ENCODE measurements at places on chromosomes 5 and 9.

DNA sequence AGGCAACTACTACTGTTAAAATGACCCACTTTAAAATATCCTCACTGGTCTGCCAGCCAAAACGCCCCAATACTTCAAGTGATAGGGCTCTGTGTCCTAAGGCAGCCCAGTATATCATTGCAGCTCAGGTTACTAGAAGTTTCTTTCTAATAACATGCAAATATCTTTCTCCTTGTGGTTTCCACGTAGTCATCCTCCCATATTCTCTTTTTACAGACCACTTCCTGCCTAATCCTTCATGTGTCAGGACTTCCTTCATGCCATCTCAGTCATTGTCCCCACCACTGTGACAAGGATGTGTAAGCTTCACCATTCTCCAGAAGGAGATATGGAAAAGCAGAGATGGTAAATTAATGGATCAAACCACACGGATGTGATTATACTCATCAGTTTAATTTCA, 813.7 kb downstream of the MAT2B start:
- no peak for DNase-seq

DNA sequence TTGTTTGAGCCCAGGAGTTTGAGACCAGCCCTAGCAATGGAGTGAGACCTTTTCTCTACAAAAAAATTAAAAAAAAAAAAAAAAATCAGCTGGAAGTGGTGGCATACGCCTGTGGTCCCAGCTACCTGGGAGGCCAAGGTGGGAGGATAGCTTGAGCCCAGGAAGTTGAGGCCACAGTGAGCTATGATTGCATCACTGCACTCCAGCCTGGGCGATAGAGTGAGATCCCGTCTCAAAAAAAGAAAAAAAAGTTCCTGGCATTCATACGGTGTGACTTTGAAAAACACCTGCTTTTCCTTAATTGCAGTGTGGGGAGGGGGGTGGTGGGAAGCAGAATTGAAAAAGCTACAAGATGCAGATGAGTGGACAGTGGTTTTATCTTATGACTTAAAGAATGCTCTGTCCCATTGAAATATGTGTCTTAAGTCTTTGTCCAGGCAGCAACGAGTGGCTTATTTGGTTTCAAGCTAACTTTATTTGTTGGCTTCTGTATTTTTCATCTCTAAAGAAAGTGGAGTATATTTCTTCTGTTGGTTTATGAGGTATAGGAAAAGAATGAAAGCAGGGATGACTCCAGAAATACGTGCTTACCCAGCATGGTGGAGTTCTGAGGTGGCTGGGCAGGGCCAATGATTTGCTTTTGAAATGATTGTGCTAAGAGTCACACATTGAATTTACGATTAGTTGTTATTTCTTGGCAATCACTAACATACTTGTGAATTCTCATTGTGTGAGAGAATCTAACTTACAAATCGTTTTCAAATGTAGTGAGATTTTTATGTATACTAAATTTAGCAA, 27.8 kb downstream of the ROPN1L start:
- DNase-seq, result no peak

DNA sequence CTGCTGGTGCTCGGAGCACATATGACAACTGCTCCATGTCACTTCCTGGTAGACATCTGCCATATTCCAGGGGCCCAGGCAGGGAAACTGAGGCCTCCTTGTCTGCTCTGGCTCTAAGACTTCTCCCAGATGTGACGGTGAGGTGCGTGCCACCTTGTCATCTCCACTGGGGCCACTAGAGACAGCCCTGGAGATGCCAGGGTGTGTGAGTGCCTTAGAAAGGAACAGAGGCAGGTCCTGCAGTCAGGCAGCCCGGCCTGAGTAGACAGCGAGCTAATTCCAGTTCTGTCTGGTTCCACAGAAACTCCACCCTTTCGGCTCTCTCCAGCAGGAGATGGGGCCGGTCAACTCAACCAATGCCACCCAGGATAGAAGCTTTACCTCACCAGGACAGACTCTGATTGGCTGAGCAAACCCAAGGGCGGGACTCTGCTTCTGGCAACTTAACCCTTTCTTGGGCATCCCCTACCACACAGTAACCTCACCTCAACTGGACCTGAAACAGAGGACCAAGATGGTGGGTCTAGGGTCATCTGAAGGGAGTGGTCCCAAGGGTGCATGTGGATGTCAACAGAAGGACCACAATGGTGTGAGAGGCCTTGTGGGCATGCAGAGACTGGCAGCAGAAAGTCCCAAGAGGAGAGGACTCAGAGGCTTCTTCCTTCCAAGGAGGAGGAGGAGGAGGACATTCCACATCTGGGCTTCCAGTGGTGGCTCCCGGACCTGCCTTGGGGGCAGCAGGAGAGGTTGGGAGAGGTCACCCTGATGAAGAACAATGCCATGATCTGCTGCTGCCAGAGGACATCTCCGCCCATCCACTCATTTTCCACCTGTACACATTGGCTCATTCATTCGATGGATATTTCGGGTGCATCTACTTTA, 77.7 kb downstream of the RGS3 start:
- no peak for DNase-seq

DNA sequence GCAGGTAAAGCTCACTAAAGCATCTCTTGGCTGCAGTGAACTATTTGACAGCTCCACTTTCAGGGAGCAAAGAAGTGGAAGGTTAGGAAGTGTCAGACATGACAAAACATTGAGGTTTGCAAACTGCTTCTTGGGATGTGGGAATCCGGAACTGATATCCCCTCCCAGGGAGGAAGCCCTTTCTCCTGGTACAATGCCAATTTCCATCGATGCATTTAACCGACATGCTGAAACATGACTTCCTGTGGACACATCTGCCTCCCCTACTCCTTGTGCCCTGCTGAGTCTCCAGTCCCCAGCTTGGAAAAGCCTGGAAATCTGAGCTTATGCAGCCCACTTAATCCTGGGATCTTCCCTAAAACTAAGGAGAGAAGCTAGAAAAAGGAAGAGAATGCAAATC, 323.1 kb upstream of the DAP start:
- DNase-seq, result no peak

GRCh38 chr5:141382469-141383294, at the start of gene PCDHGA7:
Gene PCDHGA7, plus strand, starts transcription at chr5:141382742. Its CDS starts 158 bp downstream, at chr5:141382900.
- no peak for DNase-seq

DNA sequence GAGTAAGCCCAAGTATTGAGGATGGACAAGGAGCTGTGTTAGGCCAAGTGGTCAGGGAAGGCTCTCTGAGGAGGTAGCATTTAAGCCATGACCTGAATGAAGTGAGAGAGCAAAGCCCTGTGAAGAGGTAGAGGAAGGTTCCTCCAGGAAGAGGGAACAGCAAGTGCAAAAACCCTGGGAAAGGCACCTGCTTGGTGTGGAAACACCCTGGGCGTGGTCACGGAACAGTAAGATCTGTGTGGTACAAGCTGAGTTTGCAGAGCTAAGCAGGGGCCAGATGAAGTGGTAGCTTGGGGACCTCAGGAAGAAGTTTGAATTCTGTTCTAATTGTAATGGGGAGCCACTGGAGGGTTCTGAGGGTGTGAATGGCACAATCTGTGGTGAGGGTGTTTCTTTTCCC, 310.2 kb downstream of the ARHGAP26 start:
- no peak for DNase-seq

DNA sequence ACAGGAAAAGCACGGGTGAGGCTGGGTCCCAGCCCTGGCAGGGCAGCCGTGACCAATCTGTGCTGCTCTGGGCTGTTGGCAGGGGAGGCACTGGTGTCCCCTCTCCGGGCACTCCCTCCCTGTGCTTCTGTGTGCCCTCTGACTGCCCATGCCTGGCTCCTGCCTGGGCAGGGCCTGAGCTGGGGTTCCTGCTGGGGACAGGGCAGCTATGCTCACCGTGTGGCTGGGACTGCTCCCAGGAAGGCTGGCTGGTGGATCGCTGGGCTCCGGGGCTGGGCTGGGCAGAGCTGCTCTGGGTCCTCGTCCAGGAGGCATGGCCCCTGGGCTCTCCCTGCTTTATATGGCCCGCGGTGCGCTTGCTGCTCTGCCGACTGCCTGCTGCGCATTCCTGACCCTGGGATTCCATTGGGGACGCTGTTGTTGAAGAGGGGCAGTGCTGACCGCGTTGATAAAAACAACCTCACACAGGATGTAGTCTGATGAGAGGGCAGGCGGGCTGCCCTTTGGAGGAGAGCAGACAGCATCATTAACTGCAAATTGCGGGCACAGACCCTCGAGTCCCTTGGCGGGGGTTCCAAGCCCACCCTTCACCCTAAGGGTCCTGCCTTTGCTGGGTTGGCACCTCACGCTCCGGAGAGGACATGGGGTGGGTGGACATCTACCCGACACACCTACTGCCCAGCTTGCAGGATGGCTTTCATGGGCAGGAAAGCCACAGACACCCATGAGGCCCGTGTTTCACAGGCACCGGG, 955 bp downstream of the QRFP start:
- DNase-seq, result no peak

- DNase-seq, result no peak
Measured at GRCh38 chr5:41371738-41372137, 138.7 kb downstream of the PLCXD3 start.

DNA sequence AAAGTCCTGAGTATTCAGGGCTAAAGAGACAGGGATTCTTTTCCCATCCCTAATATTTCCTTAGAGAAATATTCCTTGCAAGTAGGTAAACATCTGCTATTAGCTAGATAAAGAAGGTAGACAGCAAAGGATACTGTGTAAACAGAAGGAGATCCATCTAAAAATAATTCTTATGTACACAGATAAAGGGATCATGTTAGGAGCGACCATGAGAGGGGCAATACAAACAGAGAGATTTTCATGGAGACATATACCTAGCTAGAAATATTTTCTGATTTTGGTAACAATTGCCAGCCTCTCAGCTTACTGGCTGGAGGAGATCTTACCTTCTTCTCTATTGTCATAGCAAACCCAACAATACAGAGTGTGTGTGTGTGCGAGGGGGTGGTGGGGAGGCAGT, 184.6 kb upstream of the DMAC1 start:
- DNase-seq, result no peak

- no peak for DNase-seq
Measured at GRCh38 chr5:143865426-143866025, 53.6 kb downstream of the HMHB1 start.

GRCh38 chr9:99046542-99047071, 58.3 kb upstream of the TGFBR1 start:
- no peak for DNase-seq

DNA sequence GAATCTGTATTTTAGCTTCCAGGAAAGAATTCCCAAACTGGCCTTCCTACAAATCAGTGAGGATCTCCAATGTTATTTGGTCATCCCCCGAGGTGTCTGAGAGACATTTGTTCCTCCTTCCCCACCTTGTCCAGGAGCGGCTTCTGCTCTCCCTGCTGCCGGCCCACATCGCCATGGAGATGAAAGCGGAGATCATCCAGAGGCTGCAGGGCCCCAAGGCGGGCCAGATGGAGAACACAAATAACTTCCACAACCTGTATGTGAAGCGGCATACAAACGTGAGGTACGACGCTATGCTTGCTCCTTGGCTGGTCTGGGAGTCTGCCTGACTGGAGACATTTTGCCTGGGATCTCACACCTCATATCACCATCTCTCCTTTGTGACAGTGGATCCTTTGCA, 160.4 kb downstream of the CFAP90 start:
- no peak for DNase-seq

GRCh38 chr5:39132128-39132447, 57.9 kb upstream of the RICTOR start:
- no peak for DNase-seq

GRCh38 chr5:142013734-142014521, 1.1 kb upstream of the GNPDA1 start:
- no peak for DNase-seq

GRCh38 chr9:79700607-79701360, 129.0 kb downstream of the TLE4 start:
- DNase-seq, result no peak

DNA sequence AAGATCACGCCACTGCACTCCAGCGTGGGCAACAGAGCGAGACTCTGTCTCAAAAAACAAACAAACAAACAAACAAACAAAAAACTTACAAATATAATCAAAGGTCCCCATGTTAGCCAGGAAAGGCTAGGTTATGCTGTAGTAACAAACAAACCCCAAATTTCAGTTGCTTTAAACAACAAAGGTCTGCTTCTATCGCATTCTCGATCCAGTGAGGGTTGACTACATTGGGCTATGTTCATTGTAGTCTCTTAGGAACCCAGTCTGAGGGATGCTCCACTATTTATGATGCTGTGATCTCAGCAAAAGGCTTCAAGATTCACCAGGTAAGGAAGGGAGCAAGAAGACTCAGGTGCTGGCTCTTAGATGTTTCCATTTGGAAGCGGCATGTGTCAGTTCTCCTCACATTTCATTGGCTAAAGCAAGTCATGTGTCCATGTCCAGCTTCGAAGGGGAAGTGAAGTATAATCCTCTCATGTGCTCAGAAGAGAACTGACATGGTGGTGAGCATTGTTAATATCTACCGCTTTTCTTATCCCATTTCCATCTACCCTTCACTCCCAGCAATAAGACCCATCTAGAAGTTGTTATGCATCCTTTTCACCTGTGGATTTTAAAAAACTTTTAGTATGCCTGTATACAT, 26.5 kb upstream of the NEK6 start:
- DNase-seq, result no peak

GRCh38 chr9:120336021-120336752, 243.8 kb downstream of the CDK5RAP2 start:
- DNase-seq, result no peak

DNA sequence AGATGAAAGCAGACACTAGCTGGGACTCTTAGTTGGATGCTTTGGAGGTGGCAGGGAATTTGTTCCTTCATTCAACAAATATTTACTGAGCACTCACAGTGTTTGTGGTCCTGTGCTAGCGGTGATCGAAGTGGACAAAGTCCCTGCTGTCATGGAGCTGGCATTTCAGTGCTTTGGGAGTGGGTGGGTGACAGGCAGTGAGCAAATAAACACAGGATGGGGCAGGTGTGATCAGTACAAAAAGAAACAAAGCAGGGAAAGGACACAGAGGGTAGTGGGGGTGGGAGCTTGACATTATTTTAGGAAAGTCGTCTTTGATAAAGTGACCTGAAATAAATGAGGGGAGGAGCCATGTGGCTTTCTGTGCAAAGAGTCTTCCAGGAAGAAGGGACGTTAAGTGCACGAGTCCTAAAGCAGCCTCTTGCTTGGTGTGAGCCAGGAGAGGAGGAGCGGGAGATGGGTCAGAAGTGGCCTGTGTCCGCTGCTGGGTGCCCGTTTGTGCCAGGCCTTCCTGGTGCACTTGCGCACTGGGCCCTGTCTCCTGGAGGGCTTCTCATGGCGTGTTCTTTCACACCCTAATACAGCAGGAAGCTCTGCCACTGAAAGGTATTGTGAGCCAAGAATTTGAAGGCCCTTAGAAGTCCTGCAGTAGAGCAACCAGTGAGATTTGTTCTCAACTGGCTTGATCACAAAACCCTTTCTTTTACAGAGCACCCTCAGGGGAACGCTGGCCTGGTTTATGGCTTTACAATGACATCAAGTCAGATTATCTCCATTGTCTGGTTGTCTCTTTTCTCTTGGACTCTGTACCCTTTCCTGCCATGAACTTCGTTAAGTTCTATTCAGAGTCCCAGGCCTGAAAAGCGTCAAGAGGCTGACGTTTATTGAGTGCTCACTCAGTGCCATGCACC, 14.8 kb downstream of the NDST1 start:
- no peak for DNase-seq

- no peak for DNase-seq
Measured at GRCh38 chr9:133991214-133991921, 756 bp downstream of the VAV2 start.
